ENCODE measurements at places on chromosomes 5 and 9. TPM values are rescaled to one million over a fixed set of nuclear protein-coding genes. Genes with fewer than 3 reads are reported as not detected.

The TAF11L5 gene
- not detected for total RNA-seq

The SLC46A2 gene
- total RNA-seq: not detected

The FOXD4L6 gene
- 0.11 TPM for total RNA-seq

The SARDH gene
- total RNA-seq: 1.5 TPM

The INSYN2B gene
- total RNA-seq: 0.83 TPM

The SYK gene
- total RNA-seq: 19.0 TPM

The WDR31 gene
- 7.0 TPM for total RNA-seq
